COLO829 (cell line): ENCODE measurements at places on chromosomes 1 and 21.

- DNase-seq, result no peak
Observed at GRCh38 chr1:57086154-57086553, 120.3 kb upstream of the C8B start.

- no peak for DNase-seq
Observed at GRCh38 chr1:12342401-12343003, 112.7 kb downstream of the VPS13D start.

DNA sequence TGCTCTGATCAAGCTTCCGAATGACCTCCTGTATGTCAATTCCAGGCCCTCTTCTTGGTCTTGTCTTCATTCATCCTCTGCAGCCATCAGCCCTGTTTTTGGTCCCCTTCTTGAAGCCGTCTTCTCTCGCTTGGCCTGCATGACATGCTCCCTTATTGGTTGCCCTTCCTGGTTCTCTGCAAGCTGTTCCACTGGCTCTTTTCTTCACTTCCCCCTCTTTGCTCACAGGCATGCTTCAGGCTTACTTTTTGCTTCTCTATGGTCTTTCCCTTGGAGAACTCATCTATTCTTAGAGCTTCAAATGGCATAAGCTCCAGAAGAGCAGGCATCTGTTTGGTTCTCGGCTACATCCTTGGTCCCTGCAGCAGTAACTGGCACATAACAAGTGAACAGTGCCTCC is 38.8 kb downstream of the PDPN start:
- no peak for DNase-seq

DNA sequence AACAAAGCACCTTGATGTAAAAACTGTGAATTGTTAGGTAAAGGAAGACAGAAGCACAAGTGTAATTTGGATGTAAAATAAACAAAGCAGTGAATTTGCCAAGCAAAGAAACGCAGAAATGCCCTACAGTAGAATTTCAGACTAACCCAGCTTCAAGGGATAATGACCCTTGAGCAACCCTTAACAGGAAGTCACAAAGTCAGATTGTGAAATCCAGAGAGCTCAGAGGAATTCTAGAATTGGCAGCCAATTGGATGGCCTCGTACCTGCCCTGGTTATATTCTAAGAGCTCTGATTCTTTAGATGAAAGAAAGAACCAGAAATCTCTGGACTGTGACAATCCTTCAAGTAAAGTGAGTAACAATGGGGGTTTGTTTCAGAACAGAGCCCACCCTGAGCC is 152.7 kb upstream of the CHRM3 start:
- DNase-seq, result no peak

DNA sequence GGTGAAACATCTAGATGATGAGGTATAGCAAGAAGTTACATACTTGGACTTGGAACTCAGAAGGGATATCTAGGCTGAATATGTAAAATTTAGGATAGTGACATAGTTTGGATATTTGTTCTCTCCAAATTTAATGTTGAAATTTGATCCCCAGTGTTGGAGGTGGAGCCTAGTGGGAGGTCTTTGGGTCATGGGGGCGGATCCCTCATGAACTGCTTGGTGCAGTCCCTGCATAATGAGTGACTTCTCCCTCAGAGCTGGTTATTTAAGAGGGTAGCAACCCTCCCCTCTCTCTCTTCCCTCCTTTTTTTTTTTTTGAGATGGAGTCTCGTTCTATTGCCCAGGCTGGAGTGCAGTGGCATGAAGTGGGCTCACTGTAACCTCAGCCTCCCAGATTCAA is 15.5 kb downstream of the ST3GAL3 start:
- DNase-seq, result no peak

DNA sequence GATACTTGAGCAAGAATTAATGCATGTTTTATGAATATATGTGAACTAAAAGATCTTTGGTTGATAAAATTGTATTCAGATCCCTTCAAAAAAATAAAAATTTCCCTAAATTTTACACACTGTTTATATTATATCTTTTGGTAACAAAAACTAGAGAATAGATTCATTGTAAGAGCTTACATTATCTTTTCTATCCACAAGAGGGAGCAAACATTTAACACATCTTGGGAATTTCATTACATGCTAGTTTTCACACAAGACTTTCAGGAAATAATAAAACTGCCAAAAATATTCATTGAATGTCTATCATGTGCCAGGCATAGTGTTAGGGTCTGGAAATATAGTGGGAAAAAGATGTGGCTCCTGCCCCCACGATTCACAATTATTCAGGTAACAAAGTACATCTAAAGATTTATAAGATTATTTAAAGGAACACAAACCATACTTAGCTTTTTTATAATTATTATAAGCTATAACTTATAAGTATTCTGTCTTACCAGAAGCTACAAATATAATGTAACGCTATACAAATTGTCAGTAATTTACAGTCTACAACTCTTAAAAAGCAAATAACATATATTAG is 30.6 kb downstream of the FAF1 start:
- DNase-seq, result peak; percentile 34

GRCh38 chr1:154741741-154742495 is 128.2 kb downstream of the KCNN3 start:
- DNase-seq, result no peak

DNA sequence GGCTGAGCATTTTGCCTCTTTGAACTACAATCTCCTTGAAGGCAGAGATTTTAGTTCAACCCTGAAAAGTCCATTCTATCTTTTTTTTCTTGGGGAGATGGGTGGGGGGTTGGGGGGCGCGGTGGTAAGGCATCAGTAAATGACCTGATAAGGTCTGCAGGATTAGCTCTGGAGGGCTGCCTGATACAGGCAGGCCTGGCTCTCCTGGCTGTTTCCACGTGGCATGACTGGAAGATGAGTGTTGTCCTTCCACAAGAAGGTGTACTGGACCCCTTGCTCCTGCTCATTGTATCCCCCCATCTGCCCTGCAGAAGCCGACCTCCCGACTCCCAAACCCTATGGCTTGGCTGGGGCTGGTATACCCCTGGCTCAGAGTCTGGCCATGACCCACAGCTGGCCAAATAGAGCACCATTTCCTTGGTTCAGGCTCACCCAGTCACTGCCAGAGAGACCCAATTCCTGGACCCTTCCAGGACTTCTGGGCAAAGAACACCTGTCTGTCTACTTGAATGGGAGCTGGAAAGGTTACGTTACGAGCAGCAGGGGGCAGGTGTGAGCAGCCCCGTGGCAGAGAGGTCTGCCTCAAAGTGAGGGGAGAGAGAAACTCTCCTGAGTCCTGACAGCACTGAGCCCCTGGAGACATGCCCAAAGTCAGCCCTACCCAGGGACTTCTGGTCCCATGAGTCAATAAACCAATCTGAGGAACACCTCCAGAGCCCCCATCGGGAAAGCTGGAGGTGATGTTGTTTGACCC is 17.0 kb downstream of the DHRS3 start:
- DNase-seq, result no peak

- DNase-seq, result no peak
Observed at GRCh38 chr1:99777752-99778151, 11.3 kb upstream of the FRRS1 start.

- no peak for DNase-seq
Observed at GRCh38 chr1:64865105-64865757, 101.1 kb downstream of the JAK1 start.

- no peak for DNase-seq
Observed at GRCh38 chr1:22414244-22414751, 37.4 kb upstream of the ZBTB40 start.

DNA sequence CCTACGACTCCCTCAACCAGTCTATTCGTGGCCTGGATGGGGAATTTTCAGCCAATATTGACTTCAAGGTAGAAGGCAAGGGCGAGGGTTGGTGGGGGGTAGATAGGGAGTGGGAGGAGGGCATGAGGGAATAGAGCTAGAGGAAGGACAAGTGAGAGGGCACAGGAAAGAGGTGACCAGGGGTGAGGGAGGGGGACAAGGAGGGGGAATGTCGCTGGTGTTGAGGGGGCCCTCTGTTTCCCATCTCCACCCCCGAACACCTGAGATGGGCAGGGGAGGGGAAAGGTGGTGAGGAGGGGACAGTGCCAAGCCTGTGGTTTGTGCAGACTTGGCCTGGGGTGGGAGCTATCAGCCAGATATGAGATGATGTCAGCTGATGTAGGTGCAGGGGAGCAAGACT is 8.3 kb upstream of the ADAM15 start:
- no peak for DNase-seq

- DNase-seq, result peak; percentile 11
Observed at GRCh38 chr1:92910081-92910480, 51.2 kb downstream of the DIPK1A start.

DNA sequence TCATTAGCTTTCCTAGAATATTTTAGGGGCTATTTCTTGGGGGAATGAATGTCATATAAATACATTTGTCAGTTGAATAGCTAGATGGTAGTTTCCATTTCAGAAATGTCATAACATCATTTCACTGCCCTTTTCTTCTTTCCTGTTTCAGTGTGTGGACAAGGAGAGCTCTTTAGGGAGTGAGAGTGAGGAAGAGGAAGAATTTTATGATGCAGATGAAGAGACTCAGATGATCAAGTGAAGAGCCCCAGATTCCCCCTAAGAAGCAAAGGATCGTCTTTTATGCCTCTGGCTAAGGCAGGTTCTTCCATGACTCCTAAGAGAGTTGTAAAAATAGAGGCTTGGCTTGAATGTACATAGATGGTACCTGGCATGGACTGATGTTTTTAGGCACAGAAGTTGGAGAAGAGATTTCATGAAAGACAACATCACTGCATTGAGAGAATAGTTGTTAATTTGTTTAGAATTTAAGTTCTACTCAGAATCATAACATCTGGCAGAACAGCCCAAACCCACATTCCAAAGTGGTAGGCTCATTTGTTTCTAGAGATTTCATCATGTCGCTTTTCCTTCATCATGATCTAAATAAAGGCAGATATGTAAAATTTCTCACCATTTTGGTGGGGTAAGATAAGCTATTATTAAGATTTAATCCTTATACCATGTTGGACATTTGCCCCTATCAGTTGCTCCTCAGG is 44.2 kb upstream of the MAB21L3 start:
- DNase-seq, result no peak

DNA sequence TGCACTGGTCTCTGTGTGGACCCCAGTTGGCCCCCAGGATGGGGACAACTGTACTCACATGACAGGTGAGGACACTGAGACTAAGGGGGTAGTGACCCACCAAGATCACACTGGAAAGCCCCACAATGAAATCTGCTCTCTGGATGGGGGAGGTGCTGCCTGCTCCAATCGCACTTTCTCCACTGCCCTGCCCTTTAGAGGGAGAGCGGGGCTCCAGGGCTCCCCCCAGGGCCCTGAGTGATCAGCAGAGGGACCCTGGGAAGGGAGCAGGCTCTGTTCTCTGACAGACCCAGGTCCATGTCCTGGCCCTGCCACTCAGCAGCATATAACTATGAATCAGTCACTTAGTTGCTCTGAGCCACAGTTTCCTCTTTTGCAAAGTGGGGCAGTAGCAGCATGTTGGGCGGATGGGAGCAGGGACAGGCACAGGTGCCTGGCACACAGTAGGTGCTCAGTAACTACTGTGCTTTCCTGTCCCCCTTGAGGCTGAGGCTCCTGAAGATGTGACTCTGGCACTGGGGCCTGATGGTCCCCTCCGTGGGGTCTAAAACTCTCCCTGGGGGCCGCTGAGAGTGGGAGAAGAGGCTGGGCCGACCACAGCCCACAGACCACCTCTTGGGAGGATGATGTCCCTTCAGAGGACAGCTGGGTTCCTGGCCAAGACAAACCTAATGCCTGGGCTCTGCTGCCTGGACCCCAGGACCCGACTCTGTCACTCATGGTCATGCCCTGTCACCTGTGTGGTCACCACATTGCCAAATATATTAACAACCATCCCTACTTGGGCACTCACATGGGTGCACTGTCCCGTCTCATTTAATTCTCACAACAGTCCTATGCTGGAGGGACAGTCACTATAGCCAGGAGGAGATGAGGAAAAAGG is 222.7 kb downstream of the PTPRU start:
- DNase-seq, result no peak

DNA sequence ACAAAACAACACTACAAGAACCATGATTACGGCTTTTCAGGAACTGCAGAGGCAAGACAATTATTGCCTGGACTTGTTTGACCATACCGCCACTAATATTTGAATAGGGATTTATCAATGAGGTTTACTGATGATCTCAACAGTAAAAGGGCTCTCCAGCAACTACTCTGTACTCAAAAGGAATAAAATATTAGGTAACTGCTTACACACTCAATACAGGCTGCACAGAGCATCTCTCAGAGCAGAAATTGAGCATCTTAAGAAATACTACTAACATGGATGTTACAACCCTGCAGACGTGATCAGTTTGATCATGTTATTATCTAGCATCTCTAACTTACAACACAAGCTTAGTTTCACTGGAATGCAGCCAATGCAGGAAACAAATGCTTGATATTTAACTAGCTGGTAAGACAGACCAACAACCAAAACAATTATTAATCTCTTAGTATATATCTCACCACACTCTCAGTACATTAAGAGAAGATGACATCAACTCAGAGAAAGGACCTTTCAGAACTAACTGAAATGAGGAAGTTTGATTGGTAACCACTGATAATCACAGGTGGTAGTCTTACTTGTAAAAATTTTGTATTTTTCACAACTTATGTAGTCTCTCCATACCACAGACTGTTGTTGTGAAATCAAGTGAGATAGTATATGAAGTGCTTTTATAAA is 52.2 kb downstream of the PUM1 start:
- DNase-seq, result no peak

- DNase-seq, result no peak
Observed at GRCh38 chr1:87333692-87334347, 5.1 kb downstream of the LMO4 start.

DNA sequence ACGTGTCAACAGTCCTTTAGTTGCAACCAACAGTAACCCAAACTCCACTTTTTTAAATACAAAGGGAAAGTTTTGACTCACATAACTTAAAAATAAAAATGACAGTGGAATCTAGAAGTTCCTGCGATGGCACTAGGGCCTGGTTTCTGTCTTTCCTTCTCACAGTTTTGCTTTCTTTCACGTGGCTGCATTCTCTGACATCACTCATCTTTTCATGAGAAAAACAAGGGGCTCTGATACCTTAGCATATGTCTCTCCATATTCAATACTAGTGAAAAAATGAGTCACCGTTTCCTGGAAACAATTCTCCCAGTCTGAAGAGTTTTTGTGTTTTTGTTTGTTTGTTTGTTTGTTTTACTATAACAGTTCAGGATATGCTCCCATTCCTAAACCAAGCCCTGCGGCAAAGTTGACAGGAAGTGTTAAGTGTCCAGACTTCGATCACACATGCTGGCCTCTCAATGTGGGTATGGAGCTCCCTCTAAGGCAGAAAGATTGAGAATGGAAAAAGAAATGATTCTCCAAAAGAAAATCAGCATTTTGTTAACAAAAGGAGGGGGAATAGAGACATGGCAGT is 483.3 kb downstream of the TTLL7 start:
- no peak for DNase-seq

- no peak for DNase-seq
Observed at GRCh38 chr1:208179961-208180409, 64.2 kb downstream of the PLXNA2 start.

- peak; percentile 65 for DNase-seq
Observed at GRCh38 chr1:183444243-183444642, 26.1 kb upstream of the NMNAT2 start.

DNA sequence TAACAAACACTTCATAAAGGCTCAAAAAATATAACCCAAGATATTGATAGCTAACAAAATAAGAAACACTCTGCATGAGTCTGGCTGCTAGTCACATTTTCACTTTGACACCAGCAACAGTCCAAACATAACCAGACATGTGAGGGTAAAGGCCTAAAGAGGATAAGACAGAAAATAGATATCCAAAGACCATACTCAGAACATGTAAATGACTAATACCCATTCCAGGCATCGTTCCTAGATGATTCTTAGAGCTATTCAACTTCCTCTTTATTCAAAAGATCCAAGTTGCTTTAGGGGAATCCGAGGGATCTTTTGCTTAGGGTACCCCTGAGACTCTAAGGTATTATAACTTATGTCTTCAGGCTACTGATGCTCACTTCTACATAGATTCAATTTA is 5.1 kb downstream of the COL24A1 start:
- DNase-seq, result no peak

- DNase-seq, result peak; percentile 36
Observed at GRCh38 chr1:174999936-175000696, at the start of gene CACYBP. Gene CACYBP (plus strand): TSS chr1:174999947. CDS start chr1:175000181, 234 bp downstream.
